T-helper 2 cell (primary cell): ENCODE measurements at places on chromosomes 7 and 10.
A peak's percentile ranks its signal among the peaks of the same experiment; 100 is the strongest.

- DNase-seq: no peak
Observed at GRCh38 chr10:30993155-30993554, 38.5 kb downstream of the ZNF438 start.

DNA sequence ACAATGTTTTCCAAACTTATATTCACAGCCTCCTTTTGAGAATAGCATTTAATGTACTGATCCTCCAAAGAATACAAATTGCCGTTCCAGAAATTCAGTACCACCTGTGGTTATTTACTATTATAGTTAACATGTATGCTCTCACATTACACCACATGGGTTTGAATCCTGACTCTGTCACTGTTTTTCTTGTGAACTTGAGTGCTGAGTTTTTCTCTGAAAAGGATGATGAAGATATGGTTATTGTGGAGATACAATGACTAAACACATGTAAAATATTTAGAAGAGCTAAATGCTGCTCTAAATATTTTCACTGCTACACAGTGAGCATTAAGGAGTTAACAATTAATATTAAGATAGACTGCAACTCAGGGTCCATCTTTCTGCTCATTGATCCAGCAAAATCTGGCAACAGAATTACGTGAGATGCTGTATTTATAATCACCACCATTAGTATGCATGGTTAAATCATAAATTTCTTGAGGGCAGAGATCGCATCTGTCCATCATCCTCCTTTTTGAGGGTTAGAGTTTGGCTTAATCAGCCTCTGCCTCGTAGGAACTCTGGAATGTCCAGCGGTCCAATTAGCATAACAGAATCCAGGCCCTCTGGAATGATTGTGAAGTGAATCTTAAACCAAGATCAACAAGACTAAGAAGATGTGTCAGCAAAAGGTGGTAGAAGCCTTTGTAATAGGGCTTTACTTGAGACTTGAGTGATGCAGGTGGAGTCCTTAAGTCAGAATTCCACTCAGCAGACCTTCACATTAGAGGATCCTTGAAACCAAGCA, 152.8 kb downstream of the MACC1 start:
- DNase-seq: no peak

- DNase-seq: no peak
Observed at GRCh38 chr10:22742678-22743077, 28.3 kb upstream of the PIP4K2A start.

- DNase-seq: no peak
Observed at GRCh38 chr7:126426652-126427051, 826.1 kb downstream of the GRM8 start.

DNA sequence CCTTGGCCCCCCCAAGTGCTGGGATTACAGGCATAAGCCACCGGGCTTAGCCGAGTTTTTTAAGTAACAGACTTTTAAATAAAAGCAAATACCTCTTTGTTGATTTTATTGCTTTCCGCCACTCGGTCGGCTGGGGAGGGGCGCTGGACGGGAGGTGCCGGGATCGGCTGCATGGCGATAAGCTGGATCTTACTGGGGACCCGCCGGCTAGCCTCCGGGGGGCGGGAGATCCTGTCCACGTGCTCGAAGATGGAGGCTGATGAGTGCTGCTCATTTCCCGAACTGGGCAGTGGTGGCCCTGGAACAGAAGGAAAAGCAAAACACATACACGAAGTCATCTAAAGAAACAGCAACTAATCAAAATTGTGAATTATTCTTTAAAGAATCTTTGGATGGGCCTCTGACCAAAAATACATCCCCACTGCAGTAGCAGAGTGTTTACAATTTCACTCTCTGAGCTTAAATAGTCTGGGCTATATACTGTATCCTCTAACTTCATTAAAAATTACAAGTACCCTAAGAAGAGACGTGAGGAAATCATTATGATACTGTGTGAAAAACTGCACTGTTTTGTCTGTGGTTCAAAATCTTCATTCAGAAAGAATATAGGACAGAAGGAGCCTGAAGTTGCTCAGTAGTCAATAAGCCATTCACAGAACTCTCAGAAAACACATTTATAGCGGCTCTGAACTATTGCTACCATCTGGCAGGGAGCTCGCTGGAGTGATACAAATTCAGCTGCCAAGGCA, 73.2 kb upstream of the ATP6V0A4 start:
- DNase-seq: no peak

DNA sequence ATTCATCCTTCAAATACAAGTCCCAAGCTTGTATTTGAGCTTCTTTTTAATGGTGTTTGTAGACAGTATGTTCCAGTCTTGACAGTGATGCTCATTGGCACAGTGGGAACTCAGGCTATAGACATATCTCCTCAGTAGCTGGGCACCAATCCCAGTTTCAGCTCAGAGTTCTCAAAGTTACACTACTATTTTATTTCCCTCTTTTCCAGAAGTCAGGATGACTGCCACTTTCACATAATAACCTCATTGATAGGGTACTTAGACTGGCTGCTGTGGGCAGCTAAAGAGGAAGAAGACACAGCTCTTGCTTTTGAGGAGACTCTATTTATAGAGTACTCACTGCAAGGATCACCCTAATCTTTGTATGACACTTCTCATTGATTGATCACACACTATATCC, 2.4 kb downstream of the GBF1 start:
- no peak for DNase-seq

DNA sequence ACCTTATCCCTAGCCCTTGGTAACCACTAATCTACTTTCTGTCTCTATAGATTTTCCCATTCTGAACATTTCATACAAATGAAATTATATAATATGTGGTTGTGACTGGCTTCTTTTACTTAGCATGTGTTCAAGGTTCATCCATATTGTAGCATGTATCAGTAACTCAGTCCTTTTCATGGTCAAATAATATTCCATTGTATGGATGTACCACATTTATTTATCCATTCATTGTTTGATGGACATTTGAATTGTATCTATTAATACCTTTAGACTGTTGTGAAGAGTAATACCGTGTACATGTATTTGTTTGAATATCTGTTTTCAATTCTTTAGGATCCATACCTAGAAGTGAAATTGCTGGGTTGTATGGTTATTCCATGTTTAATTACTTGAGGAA, 210.2 kb downstream of the BMPER start:
- no peak for DNase-seq

DNA sequence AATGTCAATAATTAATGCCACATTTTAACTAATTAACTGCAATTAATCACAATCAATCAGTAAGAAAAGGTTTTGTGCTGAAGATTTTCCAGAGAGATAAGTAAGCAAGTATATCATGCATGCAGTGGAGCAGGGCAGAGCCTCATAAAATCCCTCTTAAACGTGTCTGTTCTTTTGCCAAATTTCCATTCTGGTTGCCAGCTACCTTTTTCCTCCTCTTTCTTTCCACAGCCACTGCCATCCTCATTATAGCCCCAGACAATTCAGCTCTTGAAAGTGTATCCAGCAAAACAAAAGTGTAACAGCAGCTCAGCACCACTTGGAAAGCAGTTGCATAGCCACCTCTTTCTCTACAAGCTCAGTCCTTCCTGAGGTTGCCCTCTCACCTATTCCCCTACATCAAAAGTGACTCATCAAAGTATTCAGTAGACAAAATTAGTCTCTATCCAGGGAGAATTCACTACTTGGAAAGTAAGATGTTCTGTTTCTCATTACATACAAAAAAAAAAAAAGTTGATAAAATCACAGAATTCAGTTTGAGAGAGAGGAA, 26.9 kb upstream of the EPHB6 start:
- no peak for DNase-seq

DNA sequence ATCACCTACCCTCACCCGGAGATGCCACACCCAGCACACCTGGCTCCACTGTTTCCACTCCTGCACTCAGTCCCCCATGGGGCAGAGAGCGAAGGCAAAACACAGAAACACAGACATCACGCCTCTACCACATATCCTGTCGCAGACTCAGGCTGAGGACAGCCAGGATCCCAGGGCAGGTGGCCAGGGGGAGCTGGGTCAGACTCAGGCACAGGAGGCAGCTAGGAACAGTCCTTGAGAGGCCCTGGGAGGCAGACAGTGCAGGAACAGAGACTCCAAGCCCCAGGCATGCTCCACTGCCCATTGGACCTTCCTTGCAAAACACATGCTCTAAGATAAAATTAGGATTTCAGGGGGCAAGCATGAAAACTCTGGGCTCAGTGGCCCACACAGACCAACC, 154.4 kb upstream of the C7orf33 start:
- DNase-seq: no peak

GRCh38 chr10:94546049-94546900, 687 bp downstream of the HELLS start:
- DNase-seq: no peak

DNA sequence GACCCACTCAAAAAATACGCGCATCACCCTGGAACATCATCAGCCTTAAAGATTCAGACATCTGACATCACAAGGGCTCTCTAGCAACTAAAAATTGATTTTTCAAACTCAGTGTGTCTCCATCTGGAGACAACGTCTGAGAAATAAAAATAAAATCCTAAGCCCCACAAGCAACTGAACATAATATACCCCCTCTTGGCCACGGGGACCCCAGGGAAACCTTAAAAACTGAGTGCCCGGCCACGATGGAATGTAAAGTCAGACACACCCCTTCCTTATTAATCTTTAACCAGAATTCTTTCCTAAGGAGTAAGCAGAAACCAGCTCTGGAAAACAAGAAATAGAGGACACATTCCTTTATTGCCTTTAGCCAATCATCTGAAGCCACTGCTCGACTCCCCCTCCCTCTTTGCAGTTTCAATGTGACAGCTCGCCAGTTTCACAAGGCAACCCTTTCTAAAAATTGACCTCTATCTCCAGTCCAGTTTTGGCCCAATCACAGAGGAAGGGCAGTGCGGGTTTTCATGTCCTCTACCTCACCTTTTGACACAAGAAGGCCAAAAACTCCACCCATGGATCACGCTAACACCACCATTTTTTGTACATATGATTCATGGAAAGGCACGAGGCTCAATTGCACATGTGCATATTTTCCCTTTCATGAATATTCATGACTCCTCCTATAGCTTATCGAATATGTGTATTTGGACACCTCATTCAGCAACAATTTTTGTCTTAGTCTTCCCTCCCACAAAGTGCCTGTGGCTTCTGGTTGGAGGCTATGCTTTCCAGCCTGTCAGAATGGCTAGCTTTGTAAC, 24.2 kb downstream of the IFIT3 start:
- no peak for DNase-seq

GRCh38 chr7:74202841-74203556, 6.8 kb upstream of the LAT2 start:
- no peak for DNase-seq

DNA sequence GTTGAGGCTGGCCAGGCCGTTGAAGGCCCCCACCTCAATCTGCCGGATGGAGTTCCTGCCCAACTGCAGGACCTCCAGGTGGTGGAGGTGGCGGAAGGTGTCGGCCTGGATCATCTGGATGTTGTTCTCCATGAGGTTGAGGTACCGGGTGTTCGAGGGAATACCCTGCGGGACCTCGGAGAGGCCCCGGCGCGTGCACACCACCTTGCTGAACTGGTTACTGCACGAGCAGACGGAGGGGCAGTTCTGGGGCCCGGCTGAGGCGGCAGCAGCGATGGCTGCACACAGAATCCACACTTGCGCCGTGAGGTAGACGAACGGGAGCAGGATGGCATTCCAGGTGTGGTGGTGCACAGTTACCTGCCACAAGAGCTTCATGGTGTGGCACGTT, 979 bp downstream of the LRRC4 start:
- no peak for DNase-seq

DNA sequence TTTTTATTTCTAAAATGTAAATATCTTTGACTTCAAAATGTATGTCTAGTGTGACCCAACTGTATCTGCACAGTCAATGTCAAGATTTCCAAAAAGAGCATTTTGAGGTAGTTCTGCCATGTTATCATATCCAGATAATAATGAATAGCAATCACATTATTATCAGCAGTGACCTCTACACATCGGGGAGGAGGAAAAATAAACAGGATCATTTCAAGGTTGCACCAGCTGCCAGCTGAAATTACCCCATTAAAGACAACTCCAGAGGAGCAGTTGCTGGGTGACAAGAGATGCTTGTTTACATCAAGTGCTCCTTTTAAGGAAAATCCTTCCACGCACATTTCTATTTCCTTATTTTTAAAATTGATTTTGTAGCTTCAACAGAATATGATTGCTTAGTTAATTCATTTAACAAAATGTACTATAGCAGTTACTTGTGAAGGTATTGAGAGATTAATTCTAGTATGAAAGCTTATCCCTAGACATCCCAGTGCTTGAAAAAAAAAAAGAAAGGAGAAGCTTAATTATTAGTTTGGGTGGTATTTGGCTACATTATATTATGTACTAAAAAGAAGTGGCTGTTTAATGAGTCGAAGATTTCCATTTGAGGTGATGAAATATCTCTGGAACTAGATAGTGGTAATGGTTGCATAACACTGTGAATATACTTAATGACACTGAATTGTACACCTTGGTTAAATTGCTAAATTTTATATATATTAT, 19.3 kb upstream of the SLC35G1 start:
- no peak for DNase-seq

- DNase-seq: no peak
Observed at GRCh38 chr7:130904792-130905191, 170.8 kb upstream of the KLF14 start.

DNA sequence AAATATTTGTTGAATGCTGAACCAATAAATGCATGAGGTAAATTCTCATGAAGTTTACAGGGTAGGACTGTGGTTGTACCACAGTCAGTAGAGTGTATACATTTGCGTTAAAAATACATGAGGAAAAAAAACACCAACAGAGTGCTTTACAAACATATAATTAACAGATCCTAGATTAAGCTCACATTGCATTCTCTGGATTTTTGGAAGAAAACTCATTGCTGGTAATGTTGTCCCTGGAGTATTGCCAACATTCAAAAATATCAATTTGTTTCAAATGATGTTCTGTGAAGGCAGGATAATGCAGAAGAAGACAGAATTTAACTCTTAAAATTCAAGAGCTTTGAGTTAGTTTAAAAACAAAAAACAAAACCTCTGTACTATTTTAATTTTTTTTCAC, 95.5 kb downstream of the MBL2 start:
- DNase-seq: no peak

- DNase-seq: no peak
Observed at GRCh38 chr7:45073031-45073785, 15.6 kb downstream of the NACAD start.

GRCh38 chr10:112663234-112664125, 216.5 kb downstream of the VTI1A start:
- DNase-seq: no peak

DNA sequence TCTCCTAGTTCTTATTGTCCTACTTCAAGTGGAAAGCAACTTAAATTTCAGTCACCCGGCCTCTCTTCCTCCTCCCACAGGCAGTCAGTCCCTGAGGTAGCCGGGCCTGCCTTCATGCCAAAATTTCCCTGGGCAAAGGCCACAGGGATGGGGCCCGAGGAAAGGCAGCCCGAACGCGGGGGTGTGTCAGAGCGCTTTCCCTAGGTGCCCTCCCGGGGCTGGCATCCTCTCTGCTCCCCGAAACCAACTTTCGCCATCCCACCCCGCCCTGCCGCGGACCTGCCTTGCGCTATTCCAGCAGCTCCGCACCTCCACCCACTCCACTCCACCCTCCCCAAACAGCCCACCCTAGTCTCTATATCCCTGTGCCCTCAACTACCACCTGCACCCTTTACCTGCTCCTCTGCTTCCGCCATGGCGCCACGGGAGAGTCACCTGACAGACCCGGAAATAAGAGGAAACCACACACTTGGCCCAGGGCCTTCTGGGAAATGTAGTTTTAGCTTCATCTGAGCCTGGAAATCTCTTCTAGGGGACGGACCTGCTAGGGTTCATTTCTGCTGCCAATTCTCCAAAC, at the start of gene VPS41:
Gene VPS41, minus strand, starts transcription at position 433 of the 577 bp plus-strand sequence. Its CDS starts 17 bp downstream, at position 416.
- peak; percentile 77 for DNase-seq
